ENCODE measurements at places on chromosomes 3 and 15. TPM values are rescaled to one million over a fixed set of nuclear protein-coding genes. Genes with fewer than 3 reads are reported as not detected.

Gene RTP1
- total RNA-seq = not detected

Gene OXTR
- 3.2 TPM for total RNA-seq

Gene SI
- not detected for total RNA-seq

Gene SGO1
- 1.9 TPM for total RNA-seq

Gene MAP6D1
- 2.7 TPM for total RNA-seq

Gene BCL2A1
- total RNA-seq = not detected

Gene TGM4
- not detected for total RNA-seq

Gene P2RY1
- total RNA-seq = 2.6 TPM

Gene PLIN1
- total RNA-seq = 15.8 TPM

Gene HRG
- total RNA-seq = not detected

Gene PLSCR5
- total RNA-seq = not detected

Gene NUDT16
- 19.7 TPM for total RNA-seq

Gene ARPC4
- total RNA-seq = 153 TPM

Gene HHLA2
- not detected for total RNA-seq

Gene PYGO1
- 7.1 TPM for total RNA-seq

Gene XCR1
- not detected for total RNA-seq

Gene CFAP92
- total RNA-seq = not detected

Measured in cardiac ventricle fibroblast (primary cell).